ENCODE measurements at places on chromosomes 13 and 19.

- DNase-seq, result no peak
These were observed 16.0 kb downstream of the IZUMO4 start for GRCh38 chr19:2112516-2113320.

DNA sequence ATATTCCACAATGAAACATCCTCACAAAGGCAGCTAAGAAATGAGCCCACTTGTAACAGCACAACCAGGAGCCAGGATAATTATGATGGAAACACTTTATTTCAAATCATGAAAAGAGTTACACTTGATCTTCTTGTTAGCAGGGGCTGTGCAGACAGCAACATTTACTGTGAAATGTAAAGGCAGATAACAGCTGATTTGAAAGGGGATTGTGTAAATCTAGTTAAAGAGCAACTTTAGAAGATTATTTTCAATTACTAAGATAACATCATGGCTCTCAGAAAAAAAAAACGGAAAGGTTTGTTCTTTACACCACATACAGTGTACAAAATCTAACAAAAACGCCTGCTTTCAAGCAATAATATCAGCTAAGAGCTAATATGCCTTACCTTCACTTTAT lies 22.4 kb downstream of the ENOX1 start:
- no peak for DNase-seq

GRCh38 chr19:5078182-5078581 lies 109.3 kb downstream of the KDM4B start:
- DNase-seq, result no peak

DNA sequence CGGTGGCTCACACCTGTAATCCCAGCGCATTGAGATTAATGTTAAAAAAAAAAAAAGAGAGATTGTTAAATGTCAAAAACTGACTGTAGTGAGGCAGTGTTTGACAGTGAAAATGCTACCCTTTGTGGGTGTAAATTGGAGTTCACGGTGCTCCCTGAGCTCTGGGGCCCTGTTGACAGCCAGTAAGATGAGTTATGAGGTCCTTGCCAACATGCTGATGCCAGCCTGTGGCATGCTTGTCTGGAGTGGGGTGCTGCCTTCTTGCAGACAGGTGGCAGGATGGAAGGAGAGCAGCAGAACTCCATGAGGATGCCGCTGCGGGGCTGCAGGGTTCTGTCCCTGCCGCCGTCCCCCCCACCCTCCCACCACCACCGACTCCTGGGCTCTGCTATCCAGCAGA lies 25.9 kb downstream of the PRAM1 start:
- DNase-seq, result no peak

GRCh38 chr13:70905035-70905434 lies 796.8 kb upstream of the KLHL1 start:
- DNase-seq, result no peak

DNA sequence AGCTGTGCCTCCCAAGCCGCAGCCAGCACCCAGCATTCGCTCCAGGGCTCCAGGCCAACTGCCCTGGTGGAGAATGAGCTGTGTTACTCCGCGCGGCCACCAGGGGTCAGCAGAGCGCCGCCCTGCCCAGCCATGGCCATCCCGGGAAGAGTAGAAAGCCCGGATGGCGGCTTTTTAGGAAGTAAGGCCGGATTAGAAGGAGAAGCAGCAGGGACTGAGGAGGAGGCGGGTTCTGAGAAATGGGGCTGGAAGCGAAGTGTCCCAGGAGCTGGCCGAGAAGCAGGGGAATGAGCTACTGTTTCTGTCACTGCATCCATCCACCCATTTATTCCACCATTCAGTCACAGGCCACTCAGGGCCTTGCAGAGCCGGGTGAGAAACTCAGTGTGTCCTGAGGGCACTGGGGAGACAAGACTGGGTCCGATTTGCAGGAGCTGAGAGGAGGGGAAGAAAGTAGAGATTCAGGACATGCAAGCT lies 6.6 kb upstream of the NPAS1 start:
- peak; percentile 59 for DNase-seq

Measured in NCI-H526 treated with DMSO at 0.1 percent for 48 hours (cell line).